Fibroblast of skin of scalp (primary cell): ENCODE measurements at places on chromosomes 2 and 18.

DNA sequence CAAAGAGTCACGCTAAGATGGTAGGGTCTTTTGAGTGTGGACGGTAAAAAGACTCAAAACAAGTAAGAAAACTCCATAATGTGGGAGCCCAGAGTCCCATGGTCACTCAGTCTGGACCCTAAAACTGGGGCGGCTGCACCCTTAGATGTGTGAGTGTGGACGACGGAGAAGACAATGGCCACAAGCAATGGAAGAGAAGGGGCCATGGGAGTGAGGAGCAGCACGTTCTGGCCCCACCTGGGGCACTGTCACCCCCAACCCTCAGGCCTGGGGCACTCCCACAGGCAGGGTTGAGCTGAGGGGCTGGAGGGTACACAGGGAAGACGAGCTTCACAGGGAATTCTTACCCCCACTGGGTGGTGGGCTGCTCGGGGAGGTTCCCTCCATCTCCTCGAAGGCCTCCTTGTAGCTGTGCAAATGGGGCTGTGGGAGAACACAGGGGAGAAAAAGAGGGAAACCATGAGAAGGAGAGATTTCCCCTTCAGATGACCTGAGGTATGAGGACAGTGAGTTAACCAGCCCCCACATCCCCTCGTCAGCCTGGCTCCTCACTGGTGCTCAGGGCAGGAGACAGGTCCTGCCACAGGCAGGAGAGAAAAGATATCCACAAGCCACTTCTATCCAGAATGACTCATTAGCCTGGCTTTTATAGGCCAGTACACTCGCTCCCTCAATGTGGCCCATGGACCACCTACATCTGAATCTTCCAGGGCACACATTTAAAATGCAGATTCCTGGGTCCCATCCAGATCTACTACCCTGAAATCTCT, 167.9 kb downstream of the TNS1 start:
- peak; percentile 18 for DNase-seq

DNA sequence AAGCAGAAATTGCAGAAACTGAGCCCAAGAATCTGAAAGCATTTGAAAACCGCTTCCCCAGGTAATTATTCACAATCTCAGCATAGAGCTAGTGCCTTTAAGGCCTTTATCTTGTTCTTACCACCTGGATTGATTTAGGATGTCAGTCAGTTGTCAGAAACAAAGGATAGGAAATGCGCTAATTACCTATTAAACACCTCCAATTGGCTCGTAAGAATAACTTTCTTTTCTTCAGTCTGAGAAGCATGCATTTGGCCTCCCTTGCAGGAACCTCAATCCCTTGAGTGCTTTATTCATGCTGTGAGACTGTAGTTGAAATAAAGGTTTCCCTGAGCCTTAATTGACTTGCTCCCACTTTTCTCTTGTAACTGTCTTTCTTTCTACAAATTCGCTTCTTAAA, 400.3 kb upstream of the LRATD1 start:
- DNase-seq, result no peak

GRCh38 chr2:125398738-125399524, 1257.0 kb upstream of the GYPC start:
- no peak for DNase-seq

DNA sequence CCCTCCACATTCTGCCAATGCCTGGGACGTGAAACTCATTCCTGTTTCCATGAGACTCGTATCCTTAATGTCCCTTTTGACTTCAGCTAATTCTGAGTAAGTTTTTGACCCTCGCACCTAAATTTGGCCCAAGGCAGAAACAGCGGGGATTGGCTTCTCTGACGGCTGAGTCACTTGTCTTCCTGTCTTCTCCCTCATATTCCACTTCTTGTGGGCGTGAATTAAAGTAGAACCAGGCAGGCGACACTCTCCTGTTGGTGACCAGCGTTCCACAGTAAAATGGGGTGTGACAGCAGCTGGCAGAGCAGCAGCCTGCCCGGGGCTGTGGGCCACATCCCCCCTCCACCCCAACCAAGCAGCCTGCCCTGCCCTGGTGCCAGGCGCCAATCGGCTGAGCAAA, 15.5 kb downstream of the TTC32 start:
- no peak for DNase-seq

- DNase-seq, result no peak
Observed at GRCh38 chr2:13335862-13336535, 619.3 kb downstream of the TRIB2 start.

DNA sequence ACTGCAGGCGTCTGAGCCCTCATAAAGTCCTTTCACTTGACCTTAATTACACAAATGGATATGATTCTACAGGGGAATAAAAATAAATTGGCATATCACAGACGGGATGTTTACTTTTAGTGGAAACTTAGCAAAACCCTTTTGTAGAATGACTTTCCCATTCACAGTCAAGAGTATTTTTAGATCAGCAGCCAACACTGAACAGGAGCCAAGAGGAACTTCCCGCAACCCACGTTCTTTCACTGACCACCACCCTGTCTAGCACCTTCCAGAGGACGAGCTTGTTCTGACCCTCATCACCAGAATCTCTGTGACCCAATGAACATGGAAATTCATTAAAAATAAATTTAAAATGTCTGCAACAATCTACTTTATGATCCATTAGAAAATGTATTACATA, 119.0 kb upstream of the SNTG2 start:
- no peak for DNase-seq

- no peak for DNase-seq
Observed at GRCh38 chr18:35609236-35609635, 27.7 kb downstream of the GALNT1 start.

- DNase-seq, result no peak
Observed at GRCh38 chr2:173931751-173932150, 33.4 kb downstream of the SP3 start.

DNA sequence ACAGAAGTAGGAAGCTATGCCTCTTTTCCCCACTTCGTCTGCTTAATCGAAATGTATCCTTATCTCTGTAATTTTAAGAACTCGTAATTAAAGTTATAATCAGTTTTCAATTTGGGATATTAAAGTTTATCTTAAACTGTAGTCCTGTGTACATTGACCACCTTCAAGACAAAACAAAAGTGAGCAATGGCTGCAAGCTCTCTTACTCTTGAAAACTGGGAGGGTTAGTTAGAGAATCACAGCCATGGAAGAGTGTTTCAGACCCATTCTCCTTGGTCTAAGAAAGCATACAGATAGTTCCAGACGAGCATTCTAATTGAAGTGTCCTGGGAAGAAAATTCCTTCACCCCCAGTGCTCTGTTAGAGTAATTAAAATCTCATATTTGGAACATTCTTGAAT, 2.0 kb downstream of the KCMF1 start:
- DNase-seq, result no peak

DNA sequence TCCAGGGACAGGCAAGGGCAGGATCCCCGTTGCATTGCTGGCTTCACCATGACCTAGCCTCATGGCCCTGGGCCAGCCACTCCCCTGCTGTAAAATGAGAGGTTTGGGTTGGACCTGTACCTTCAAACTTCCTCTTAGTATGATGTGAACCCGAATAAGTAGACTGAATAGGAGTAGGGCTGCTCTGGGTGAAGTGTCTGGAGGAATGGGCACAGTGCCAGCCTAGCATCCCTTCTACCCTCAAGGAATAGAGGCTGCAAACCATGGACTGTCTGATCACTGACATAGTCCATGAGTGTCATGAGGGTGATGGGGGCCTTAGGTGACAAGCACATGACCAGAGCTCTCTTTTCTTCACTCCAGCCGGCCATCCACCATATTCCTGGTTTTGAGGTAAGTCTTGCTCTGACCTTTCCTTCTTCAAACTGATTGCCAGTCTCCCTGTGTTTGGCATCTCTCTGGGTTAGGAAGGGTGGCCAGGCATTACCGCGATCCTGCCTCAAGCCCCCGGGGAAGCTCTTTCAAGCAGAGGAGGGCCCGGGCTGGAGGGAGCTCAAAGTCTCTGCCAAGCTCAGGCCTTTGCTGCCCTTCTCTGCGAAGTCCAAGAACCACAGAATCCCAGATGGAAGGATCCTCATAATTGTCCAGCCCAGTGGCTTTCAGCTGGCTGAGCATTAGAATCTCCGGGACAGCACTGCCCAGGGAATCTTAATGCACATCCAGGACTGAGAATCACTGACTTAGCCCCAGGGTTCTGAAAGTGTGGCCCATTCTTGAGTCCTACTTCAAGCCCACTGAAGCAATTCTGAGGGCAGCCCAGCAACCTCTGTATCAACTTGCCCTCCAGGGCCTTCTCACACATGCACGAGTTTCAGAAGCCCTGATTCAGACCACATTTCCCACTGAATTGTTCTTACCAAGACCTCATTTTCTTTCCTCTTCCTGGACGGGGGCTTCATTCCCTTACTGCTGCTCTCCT, 148.1 kb downstream of the DYSF start:
- no peak for DNase-seq

DNA sequence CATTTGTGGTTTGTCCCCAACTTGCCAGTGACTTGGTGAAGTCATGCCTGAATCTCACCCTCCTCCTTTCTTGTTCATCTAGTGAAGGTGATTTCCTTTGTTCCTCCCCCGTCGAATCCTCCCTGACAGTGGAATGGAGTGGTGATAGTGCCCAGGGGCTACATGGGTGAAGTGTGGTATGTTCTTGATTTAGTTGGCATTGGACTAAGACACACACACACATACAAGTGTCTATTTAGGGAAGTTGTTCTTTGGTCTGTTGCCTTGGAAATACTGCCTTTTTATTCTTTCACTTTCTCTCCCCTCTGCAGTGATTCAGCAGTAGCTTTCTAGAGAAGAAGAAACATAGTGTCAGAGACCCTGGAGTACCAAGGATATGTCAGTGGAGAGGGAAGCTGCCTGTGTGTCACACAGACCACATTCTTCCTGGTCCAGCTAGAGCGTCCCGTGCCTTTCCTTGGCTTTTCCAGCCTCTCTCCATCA, 10.9 kb downstream of the INPP4A start:
- no peak for DNase-seq

DNA sequence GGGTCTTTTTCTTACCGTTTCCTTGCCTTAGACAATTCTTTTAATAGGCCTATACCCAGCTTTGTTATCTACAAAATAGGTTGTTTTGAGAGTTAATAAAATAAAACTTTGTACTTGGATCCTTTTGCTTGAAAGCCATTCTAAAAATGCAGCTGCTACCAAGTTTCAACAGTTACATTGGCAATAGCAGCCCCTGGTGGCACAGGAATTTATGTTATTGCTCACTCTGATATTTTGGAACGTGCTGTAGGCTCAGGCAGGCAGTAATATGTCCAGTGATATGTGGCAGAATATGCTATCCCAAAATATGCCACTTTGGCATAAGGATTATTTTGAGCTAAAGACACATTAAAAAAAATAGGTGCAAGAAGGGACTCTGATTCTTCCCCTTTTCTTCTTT, 6.7 kb upstream of the COMMD1 start:
- DNase-seq, result peak; percentile 12

- no peak for DNase-seq
Observed at GRCh38 chr18:58547864-58548263, 81.0 kb downstream of the ALPK2 start.

DNA sequence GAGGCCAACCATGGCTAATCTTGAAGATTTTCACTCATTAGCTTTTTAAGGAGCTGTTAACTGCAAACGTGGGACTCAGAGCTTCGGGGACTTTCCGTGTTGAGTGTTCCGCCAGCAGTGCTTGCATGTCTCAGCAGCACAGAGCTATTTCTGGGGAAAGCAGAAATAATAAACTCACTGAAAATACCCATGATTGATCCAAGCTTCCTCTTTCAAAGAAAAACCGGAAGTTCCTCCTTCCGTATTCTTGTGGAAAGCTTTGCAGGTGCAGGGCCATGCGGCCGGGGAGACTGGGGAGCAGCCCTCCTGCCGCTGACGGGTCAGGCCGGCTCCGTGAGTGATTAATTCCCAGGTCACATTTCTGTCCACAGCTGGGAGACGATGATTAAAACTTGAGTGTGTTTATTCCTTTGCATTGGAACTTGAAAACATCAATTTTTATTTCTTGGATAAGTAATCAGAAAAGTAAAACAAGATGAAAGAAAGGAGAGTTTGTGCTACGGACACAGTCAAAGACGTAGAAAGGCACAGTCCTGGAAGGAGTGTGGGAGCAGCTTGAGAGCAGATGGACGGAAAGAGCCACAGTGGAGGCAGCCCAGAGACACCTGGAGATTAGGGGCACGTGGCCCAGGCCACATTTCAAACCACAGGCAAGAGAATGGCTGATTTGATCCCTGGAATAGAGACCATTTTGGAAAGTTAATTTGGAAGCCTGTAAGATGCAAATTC, 54.2 kb upstream of the CTDP1 start:
- DNase-seq, result no peak

- DNase-seq, result no peak
Observed at GRCh38 chr2:69780921-69781320, 39.0 kb downstream of the ANXA4 start.

DNA sequence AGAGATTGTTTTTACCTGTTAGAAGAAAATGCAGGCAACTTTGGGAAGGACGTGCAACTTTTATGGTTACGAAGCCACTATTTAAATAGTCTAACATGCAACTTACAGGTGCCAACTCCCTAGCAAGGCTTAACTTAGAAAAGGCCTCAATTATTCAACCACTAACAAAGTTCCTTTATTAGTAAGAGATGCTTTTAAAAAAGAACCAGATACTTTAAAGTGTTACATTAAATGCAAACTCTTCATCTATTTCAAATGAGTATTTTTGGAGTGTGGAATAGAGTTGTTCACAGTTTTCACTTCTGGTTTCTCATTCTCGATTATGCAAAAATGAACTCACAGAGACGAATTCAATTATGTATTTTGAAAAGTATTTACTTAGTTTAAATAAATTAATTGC, 51.7 kb downstream of the PELI1 start:
- DNase-seq, result no peak

- no peak for DNase-seq
Observed at GRCh38 chr2:42464631-42465030, 29.2 kb downstream of the KCNG3 start.

DNA sequence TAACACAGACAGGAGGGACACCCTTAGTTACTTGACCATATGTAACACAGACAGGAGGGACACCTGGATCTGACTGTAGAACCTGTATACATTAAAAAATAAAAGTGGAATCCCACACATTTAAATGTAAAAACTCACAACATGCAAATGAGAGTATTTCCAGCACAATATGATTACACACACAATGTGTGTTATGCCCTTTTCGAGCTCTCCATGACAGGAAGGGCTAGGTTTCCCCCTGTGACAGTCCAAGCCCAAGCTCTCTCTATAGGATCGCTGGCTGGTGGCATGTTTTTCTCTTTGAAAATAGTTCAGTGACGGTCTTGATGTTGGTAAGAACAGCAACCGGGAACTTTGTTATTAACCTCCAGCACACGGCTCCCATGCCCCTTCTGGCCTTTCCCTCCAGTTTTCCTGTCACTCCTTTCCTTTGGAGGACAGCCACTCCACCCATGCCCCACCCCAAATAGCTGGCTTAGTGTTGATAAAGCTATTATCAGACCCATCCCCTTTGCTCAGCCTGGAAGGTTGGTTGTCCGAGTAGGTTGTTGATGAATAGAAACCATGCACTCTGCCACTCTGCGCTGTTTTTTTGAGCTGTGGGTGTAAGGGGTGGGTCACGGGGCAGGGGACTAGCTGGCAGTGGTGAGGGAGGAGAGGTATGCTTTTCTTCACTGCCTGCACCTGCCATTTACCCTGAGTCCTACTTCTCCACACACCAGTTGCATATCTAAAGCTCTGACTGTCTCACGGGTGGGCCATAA, 2.7 kb downstream of the RASGRP3 start:
- DNase-seq, result no peak

- DNase-seq, result no peak
Observed at GRCh38 chr18:11902522-11903292, 5.4 kb downstream of the MPPE1 start.

GRCh38 chr2:130852521-130853115, 15.9 kb downstream of the ARHGEF4 start:
- DNase-seq, result no peak

GRCh38 chr2:241030333-241030680, 31.9 kb downstream of the SNED1 start:
- no peak for DNase-seq

- no peak for DNase-seq
Observed at GRCh38 chr18:10297086-10297485, 157.3 kb upstream of the APCDD1 start.
